Activated T-helper 2 cell treated with anti-CD3 and anti-CD28 coated beads, Interferon-gamma antibody, Interleukin-2, Interleukin-4, amounts not matched to agents 10 μg/mL and 5 μg/mL and 100 μg/mL, durations not matched to agents 14 hours and 24 hours and 36 hours (primary cell): ENCODE measurements at places on chromosomes 5 and 9. TPM values are rescaled to one million over a fixed set of nuclear protein-coding genes. Genes with fewer than 3 reads are reported as not detected.

The ECM2 gene
- total RNA-seq = not detected in 2 replicates

The PPIC gene
- not detected in 2 replicates for total RNA-seq

DNA sequence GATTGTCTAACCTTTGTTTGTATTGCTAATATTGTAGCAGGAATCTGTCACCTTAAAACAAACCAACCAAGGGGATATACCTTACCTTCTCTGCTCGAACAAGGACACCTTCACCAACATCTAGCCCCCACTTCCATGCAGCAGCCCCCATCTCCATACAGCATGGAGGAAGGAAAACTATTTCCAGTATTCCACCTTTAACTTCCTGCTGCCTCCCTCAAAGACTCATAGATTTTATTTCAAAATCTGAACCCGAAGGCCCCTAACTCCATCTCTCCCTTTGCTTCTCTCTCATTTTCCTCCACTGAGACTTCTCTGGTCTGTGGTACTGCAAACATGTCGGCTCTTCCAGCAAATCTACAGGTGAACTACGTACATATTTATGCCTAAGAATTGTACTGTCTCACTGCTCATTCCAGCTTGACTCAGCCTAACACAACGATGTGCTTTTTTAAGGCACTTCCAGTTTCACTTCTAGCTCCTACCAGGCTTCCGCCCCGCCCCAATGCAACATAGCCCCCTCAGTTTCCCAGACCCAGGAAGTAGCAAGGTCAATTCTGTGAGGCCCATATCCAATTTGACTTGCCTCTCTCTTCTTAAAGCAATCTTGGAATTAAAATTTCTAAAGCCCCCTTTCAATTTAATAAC is 70.7 kb upstream of the RNF38 start:
- no peaks in the 10 kb centered on the region for H3K27me3 ChIP-seq
- peak overlapping the region; percentile 80 for H3K4me3 ChIP-seq
- peak; percentile 61 for DNase-seq
- peaks cover 32% of the 10 kb centered on the region for H3K4me1 ChIP-seq
- peak overlapping the region; percentile 89 for H3K27ac ChIP-seq

- H3K36me3 ChIP-seq = peaks cover 12% of the 10 kb centered on the region
- H3K27ac ChIP-seq = peak overlapping the region; percentile 78
- peak overlapping the region; percentile 28 for H3K4me3 ChIP-seq
- peak; percentile 13 for DNase-seq
- H3K4me1 ChIP-seq = peaks cover 65% of the 10 kb centered on the region
- H3K27me3 ChIP-seq = no peaks in the 10 kb centered on the region
Observed at GRCh38 chr5:171957591-171958251, 48.7 kb downstream of the FBXW11 start.

- DNase-seq = no peak
- H3K36me3 ChIP-seq = no peaks in the 10 kb centered on the region
- no peaks in the 10 kb centered on the region for H3K27me3 ChIP-seq
Observed at GRCh38 chr9:15856591-15856990, 303.7 kb downstream of the CCDC171 start.

DNA sequence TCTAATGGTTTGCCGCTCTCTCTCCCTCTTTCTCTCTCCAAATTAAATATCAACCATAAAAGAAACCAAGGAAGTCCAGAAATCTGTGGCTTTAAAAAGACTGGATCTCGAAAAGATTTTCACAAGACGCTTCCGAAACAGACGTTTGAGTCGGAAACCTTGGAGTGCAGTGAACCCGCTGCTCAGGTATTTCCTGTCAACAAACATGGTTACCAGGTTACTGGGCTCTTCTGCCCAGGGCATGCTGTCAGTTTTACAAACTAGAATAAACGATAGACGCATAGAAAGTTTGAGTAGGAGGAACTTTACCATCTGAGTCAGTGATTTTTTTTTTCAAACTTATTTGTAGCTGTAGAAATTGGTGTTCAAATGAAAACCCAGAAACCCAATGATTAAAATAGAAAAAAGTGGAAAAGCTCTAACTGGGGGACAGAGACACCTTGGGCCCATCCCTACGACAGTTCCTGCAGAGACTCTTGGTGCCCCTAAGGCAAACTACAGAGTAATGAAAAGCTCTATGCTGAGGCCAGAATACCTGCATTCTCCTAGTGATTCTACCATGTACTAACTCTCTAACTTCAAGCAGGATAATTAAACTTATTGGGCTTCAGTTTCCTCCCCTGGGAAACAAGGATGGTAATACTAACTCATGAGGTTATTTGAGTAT is 90.0 kb downstream of the DOCK8 start:
- no peak for DNase-seq
- H3K4me3 ChIP-seq = no peak overlapping the region
- H3K27me3 ChIP-seq = no peaks in the 10 kb centered on the region

DNA sequence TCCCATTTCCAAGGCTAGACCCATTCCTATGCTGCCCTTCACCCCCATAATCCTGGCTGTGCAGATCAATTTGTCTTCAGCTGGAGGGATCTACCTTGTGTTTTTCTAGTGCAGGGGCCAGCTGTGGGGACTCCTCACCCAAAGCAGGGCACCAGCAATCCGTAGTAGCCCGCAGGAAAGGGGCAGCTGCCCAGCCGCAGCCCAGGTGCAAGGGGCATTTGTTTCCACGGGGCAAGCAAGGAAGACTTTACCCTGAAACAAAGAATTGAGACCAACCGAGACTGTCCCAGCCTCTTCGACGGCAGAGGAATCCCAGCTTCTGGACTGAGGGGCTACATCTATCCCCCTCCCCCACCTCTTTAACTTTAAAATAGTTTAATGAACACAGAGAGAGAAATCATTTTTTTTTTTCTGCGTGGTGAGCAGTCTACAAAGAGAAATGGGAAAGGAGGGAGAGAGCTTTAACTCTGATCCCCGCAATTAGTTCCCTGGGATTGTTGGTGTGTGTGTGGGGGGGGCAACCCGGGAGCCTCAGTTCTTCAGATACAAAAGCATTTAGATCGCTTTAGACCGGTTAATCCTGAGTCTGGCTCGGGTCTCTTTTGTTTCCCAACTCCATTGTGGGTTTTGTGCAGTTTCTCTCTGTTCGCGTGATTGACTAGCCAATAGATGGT is 10.6 kb upstream of the LHX2 start:
- peaks cover 4% of the 10 kb centered on the region for H3K36me3 ChIP-seq
- DNase-seq = no peak
- no peak overlapping the region for H3K27ac ChIP-seq
- peak overlapping the region; percentile 37 for H3K4me3 ChIP-seq

GRCh38 chr9:135698767-135699166 is 514 bp downstream of the SOHLH1 start:
- no peak overlapping the region for H3K4me3 ChIP-seq
- H3K4me1 ChIP-seq = no peaks in the 10 kb centered on the region
- DNase-seq = no peak
- no peaks in the 10 kb centered on the region for H3K36me3 ChIP-seq

The MUSK gene
- not detected in 2 replicates for total RNA-seq

DNA sequence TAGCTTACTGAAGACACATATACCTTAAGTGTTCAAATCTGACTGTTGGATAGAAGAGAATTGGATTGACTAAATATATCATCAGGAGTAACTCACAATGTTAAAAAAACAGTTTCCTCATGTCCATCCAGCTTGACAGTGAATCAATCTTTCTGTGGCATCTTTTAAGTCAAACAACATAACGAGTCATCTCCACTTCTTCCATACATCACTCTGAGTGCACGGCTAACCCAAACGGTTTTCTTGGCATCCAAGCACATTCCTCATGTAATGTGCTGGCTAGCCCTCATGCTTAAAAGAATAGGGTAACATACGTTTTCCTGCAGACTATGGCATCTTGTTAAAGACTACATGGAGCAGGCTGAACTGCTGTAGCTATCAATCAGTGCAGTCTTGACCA is 291.5 kb upstream of the TRPC7 start:
- no peaks in the 10 kb centered on the region for H3K36me3 ChIP-seq
- no peak for DNase-seq
- H3K4me3 ChIP-seq = no peak overlapping the region
- H3K4me1 ChIP-seq = no peaks in the 10 kb centered on the region

The LCN10 gene
- total RNA-seq = 1.2 and 1.7 TPM in 2 replicates

DNA sequence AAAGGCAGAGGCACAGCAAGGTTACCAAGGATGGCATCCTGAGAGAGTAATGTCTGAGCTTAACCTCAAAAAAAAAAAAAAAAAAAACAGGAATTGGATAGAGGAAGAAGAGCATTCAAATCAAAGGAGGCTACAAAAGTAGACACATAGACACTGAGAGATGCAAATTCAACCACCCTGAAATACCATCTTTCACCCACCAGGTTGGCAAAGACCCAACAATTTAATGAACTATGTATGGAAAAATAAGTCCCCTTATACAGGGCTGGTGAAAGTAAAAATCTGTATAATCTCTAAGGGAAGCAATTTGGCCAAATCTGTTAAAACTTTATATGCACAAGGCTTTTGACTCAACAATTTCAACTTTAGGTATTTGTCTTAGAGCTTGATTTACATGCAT is 4.9 kb downstream of the NADK2 start:
- H3K4me1 ChIP-seq = peaks cover 17% of the 10 kb centered on the region
- H3K4me3 ChIP-seq = no peak overlapping the region
- DNase-seq = no peak

DNA sequence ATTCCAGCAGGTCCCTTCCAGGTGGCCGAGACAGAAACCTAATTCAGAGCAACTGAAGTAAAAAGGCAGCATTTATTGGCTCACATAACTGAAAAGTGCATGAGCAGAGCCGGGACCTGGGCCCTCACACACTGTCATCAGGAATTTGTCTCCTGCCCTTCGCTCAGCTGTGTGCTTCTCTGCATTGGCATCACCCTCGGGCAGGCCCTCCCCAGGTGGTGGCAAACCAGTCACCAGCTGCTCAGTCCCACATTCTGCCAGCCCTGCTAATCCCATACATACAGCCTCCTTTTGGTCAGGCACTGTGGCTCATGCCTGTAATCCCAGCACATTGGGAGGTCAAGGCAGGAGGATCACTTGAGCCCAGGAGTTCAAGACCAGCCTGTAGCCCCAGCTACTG is 11.5 kb upstream of the CPLX2 start:
- H3K36me3 ChIP-seq = no peaks in the 10 kb centered on the region
- no peak overlapping the region for H3K27ac ChIP-seq
- no peaks in the 10 kb centered on the region for H3K4me1 ChIP-seq
- no peak overlapping the region for H3K4me3 ChIP-seq
- no peak for DNase-seq
- H3K27me3 ChIP-seq = peaks cover 5% of the 10 kb centered on the region

The SOX30 gene
- 0.11 TPM in 2 replicates for total RNA-seq

The TPPP gene
- 0.09 and 0.11 TPM in 2 replicates for total RNA-seq

GRCh38 chr9:105966834-105967233 is 272.5 kb downstream of the TMEM38B start:
- H3K36me3 ChIP-seq = no peaks in the 10 kb centered on the region
- no peak overlapping the region for H3K27ac ChIP-seq
- no peak overlapping the region for H3K4me3 ChIP-seq
- no peaks in the 10 kb centered on the region for H3K27me3 ChIP-seq

The NIM1K gene
- 0.76 and 1.1 TPM in 2 replicates for total RNA-seq

GRCh38 chr5:31965227-31965626 is 208.9 kb downstream of the GOLPH3 start:
- no peak overlapping the region for H3K4me3 ChIP-seq
- H3K27me3 ChIP-seq = no peaks in the 10 kb centered on the region
- H3K4me1 ChIP-seq = no peaks in the 10 kb centered on the region

GRCh38 chr5:67774267-67774552 is 441.3 kb upstream of the PIK3R1 start:
- no peaks in the 10 kb centered on the region for H3K36me3 ChIP-seq
- H3K27ac ChIP-seq = no peak overlapping the region
- peaks cover 1% of the 10 kb centered on the region for H3K27me3 ChIP-seq
- peaks cover 7% of the 10 kb centered on the region for H3K4me1 ChIP-seq
- no peak for DNase-seq

- no peak overlapping the region for H3K27ac ChIP-seq
- no peaks in the 10 kb centered on the region for H3K4me1 ChIP-seq
- no peak overlapping the region for H3K4me3 ChIP-seq
- no peaks in the 10 kb centered on the region for H3K36me3 ChIP-seq
- DNase-seq = no peak
- no peaks in the 10 kb centered on the region for H3K27me3 ChIP-seq
Observed at GRCh38 chr5:8577792-8578191, 708.8 kb downstream of the MTRR start.

DNA sequence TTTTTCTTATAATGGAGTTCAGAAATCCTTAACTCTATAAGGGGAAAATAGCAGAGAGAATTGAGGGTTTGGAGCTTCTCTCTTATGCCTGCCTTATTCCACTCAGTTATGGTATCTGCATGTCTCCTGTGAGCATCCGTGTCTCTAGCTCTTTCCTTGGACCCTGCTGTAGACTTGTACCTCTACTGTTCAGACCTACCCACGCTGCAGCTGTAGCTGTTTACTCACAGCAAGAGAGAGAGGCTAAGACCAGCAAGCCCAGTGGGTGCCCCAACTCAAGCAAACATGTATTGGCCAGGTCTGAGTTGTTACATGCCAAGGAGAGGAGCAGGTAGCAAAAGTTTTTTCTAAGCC is 7.1 kb upstream of the PCSK1 start:
- no peak overlapping the region for H3K4me3 ChIP-seq
- peaks cover 27% of the 10 kb centered on the region for H3K27me3 ChIP-seq
- DNase-seq = no peak
- H3K36me3 ChIP-seq = no peaks in the 10 kb centered on the region
- H3K4me1 ChIP-seq = peaks cover 10% of the 10 kb centered on the region

GRCh38 chr9:134301387-134302129 is 24.7 kb upstream of the RXRA start:
- peaks cover 7% of the 10 kb centered on the region for H3K27me3 ChIP-seq
- H3K4me3 ChIP-seq = no peak overlapping the region
- peak; percentile 56 for DNase-seq
- H3K4me1 ChIP-seq = peaks cover 6% of the 10 kb centered on the region
- H3K36me3 ChIP-seq = no peaks in the 10 kb centered on the region
- H3K27ac ChIP-seq = no peak overlapping the region

- H3K36me3 ChIP-seq = no peaks in the 10 kb centered on the region
- H3K4me1 ChIP-seq = no peaks in the 10 kb centered on the region
- no peak overlapping the region for H3K4me3 ChIP-seq
Observed at GRCh38 chr9:36803961-36804360, 230.1 kb downstream of the PAX5 start.

GRCh38 chr5:131460867-131461572 is 174.0 kb downstream of the RAPGEF6 start:
- H3K27me3 ChIP-seq = no peaks in the 10 kb centered on the region
- H3K4me1 ChIP-seq = peaks cover 20% of the 10 kb centered on the region

DNA sequence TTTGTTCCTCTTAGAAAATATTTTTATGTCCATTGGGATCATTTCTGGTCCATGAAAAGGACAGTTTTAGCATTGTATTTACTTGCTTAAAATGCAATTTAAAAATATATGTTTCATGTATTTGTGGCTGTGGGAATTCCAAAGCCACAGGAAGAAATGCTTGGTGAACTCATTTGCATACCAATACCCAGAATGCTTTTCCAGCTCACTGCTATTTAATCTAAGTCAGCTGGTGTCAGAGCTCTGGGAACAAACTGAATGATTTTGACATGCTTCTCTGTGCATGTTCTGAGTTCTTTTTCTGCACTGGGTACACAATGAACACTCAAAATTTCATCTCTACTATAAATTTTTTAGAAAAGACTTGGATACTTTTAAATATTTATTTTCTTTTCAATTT is 482.8 kb upstream of the ARRDC3 start:
- no peaks in the 10 kb centered on the region for H3K36me3 ChIP-seq
- DNase-seq = no peak
- no peak overlapping the region for H3K27ac ChIP-seq
- H3K27me3 ChIP-seq = no peaks in the 10 kb centered on the region
- H3K4me3 ChIP-seq = no peak overlapping the region
